ENCODE measurements at places on chromosomes 3 and 15.

DNA sequence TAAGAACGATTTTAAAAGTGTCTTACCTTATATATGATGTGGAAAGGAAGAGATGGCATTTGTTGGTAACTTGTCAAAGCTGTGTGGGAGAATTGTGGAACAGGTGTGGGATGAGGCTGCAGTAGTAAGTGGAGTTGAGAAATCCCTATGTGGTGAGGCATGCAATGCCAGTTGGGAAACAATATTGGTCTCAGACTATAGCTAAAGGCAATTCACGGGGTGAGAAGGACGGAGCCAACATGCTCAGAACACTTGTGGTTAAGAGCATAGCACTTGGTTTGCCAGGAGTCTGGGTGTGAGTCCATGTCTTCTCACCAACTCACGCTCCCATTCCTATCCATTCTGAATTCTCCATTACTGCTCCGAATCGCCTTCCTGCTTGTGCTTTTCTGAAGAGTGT is 615.6 kb upstream of the ADAMTS9 start:
- no peak for DNase-seq

- DNase-seq = no peak
These were observed 149.4 kb upstream of the KCNMB2 start for GRCh38 chr3:178386880-178387279.

DNA sequence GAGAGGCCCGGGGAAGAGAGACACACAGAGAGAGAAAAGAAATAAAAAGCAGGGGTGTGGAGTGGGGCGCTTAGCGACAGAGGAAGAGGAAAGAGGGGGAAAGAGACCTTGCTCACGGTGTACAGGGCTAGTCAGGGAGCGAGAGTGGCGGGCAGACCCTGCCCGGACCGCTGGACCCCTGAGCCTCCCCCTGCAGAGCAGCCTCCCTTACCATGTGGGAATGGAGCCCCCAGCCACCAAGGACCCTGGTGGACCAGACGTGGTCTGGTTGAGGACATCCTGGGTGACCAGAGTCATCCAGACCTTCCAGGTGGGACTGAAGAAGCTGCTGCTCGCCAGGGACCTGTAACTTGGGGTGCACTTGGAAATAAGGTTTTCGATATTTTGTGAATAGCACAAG is 129.6 kb downstream of the CHSY1 start:
- DNase-seq = no peak

GRCh38 chr3:180802837-180803236 is 109.6 kb upstream of the FXR1 start:
- no peak for DNase-seq

- no peak for DNase-seq
These were observed 20.6 kb downstream of the DLEC1 start for GRCh38 chr3:38059591-38059990.

DNA sequence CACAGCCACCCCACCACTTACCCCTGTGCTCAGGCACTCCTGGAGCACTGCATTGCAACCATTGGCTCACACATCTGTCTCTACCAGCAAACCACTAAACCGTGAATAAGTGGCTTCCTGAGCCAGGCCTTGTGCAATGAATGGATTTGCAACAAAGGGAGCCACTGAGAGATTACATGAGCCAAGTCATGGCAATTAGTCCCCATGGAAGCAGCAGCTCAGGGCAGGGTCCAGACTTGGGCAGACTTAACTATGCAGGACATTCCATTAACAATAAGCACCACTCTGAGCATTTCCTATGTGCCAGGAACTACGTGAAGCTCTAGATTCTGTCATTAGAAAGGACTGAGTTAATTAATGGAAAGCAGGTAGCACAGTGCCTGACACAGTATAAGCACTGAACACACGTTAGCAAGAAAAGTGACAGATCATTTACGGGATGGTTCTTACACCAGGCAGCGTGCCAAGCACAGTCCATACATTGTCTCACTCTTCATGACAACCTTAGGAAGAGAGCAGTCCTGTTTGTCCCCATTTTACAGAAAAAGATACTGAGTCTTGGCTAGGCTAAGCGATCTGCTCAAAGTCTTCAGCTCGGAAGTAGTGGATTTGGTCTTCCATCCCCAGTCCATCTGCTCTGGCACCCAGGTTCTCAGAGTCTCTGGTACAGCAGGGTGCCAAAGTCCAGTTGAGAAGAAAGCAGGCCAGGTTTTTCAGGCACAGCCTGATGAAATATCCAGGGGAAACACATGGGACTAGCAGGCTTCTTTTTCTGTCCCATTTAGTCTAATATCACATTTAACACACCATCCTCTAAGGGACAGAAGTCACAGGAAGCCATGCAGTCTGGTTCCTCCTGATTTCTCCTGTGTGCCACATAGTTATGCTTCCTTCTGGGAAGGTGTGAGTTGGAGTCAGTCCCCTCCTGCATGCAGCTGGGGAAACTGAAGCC is 44.1 kb downstream of the LIPC start:
- DNase-seq = no peak

DNA sequence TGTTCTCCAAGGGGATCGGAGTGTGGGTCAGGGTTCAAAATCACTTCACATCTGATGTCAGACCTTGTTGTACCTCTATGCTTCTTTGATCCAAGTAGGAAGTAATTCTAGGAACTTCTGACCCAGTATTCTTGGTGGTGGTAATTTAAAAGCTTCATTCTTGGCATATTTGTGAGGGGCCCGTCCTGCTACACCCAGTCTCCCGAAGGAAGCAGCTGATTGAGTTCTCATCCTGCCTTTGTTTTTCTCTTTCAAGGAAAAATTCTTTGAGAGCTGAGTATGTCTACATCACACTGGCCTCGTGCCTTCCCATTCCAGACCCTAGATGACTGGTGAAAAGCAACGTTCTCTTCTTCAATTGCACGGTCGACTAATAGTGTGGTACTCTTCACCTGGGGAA is 234.4 kb upstream of the TPRG1 start:
- no peak for DNase-seq

DNA sequence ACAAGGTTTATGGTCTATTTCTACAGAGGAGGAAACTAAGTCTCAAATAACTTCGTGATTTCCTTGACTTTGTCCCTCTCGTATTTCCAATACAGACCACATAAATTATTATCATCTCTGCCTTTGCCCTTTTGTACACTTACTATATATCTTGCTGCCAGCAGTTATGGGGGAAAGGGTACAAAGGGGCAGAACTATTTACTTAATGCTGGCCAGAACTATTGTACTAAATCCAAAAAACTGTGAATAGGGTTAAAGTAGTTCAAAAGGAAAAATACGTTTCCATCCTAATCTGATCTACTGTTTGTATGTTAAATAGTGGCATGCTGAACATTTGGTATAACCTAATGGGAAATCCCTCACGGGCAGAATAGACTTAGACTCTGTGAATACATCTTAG is 537.3 kb upstream of the SEMA6D start:
- no peak for DNase-seq

GRCh38 chr3:62203561-62203960 is 169.8 kb downstream of the FEZF2 start:
- DNase-seq = no peak

DNA sequence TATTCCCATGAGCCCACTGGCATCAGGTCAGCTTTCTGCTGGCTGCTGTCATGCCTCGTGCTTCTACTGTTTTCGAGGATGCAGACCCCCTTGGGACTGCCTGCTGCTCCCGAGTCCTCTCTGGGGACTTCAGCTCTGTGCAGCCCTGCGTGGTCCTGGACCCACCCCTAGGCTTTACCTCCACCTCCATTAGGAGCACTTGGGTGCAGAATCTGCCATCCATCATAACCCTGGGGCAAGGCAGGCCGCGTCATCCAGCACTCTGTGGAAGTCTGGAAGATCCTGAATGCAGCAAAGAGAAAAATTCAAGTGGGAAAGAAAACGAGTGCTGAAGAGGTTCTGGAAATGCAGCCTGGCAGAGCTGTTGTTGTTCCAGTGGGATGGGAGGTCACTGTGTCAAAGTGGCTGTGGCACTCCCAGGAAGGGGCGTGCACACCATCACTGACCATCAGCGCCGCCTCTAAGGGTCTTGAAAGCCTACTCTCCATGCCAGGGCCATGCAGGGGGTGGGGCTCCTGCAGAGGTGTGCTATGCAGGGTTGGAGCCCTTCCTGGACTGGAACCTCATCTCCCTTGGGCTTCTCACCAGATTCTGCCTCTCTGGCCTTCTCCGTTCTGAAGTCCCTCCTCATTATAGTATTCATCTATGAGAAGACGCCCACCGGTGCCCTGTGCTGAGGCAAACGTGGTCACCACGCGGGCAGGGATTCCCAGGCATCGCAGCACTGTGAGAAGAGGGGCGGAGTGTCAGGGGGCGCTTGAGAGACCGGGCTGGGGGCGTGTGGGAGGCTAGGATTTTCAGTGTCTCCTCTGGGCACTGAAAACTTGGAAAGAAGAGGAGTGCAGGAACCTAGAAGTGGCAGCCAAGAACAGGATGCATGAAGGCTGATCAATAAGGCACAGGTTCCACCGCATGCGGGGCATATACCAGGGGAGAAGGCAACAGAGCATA is 12.5 kb downstream of the EPB42 start:
- no peak for DNase-seq

GRCh38 chr3:161096771-161097367 is 8.3 kb downstream of the B3GALNT1 start:
- DNase-seq = no peak

DNA sequence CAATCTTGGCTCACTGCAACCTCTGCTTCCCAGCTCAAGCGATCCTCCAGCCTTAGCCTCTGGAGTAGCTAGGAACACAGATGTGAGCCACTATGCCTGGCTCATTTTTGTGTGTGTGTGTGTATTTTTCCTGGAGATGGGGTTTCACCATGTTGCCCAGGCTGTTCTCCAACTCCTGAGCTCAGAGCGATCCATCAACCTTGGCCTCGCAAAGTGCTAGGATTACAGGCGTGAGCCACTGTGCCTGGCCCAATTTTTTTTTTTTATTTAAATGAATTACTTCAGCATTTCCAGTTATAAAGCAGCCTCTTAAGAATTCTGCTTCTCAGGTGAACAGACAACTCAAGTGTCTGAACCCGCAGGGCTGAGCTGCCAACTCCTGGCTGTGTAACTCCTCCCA is 20.1 kb upstream of the ST3GAL6 start:
- no peak for DNase-seq

GRCh38 chr3:50345586-50346234 is at the start of gene ZMYND10:
TSS of gene ZMYND10 (minus strand) at chr3:50345732. CDS start at chr3:50345579, 153 bp downstream.
- DNase-seq = peak; percentile 89

DNA sequence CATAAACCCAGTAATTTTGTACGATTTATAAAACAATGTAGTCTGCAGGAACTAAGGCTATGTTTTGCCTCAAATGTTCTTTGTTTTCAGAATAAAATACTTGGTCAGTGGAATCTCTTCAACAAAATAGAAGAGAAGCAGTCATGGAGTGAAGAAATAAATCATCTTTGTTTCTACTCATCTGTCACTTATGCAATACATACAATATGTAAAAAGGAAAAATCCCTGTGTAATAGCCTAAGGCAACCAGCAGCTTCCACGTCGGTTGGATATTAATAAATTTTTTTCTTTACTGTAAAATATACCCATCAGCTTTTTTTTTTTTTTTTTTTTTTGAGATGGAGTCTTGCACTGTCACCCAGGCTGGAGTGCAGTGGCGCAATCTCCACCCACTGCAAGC is 5.2 kb upstream of the WDR5B start:
- no peak for DNase-seq

DNA sequence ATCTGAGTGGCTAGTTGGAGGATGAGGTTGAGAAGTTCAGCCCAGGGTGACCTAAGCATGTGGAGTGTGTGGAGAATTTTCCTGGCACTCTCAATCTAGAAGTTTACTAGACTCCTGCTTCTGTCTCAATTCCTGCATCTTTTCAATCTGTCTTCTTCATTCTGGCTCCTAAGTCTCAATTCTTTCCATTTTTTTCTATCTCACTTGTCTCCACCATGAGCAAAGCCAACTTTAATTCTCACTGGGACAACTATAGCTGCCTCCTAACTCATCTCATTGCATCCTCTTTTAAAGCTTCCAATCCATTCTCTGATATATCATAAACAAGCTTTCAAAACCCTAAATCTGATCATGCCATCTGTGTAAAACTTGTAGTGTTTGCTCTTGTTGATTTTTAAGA is 569.3 kb downstream of the NAALADL2 start:
- DNase-seq = no peak

DNA sequence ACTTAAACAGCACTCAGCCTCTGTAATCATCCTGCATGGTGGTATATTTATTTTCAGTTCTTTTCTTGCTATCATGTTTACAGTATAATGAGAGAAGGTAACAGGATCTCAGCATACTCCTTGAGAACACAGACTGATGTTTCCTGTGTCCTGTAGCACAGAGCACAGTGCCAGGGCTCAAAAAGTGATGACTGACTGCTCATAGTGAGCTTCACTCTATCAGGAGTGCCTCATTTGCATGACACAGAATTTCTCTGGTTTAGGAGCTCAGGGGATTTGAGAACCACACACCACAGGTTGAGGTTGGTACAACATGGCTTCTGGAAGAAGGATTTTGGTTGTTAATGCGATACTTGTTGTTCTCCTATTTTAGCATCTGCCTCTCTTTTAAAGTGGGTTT is 68.5 kb upstream of the SLC2A2 start:
- DNase-seq = no peak

GRCh38 chr15:51758645-51759044 is 7.2 kb downstream of the TMOD2 start:
- DNase-seq = peak; percentile 72

DNA sequence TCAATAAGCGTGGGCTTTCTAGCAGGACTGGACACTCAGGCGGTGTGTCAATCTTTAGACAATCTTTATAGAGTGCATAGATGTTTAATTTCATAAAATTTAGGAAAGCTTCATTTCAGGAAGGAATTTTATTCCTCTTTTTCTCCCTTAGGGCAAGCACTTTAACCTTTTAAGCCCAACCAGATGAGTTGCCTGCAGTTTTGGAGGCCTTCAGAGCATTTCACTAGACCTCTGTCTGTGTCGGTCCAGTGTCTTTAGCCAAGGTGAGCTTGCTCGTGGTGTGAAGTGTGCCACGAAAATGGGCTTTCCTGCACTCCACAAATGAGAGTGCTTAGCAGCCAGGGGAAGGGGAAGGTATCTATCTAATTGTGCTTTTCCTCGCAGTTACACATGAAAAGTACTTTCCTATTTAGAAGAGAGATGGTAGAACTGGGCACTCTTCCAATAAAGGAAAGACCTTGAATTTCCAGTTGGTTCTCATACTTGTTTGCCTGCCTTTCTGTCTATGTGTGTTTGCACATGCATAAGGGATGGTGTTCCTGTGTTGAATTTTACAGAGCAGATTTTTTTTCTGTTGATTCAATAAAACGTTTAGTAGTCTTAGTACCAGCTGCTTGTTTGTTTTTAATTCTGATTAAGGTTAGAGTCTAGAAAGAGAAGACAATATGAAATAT is 53.6 kb downstream of the FEZF2 start:
- no peak for DNase-seq

DNA sequence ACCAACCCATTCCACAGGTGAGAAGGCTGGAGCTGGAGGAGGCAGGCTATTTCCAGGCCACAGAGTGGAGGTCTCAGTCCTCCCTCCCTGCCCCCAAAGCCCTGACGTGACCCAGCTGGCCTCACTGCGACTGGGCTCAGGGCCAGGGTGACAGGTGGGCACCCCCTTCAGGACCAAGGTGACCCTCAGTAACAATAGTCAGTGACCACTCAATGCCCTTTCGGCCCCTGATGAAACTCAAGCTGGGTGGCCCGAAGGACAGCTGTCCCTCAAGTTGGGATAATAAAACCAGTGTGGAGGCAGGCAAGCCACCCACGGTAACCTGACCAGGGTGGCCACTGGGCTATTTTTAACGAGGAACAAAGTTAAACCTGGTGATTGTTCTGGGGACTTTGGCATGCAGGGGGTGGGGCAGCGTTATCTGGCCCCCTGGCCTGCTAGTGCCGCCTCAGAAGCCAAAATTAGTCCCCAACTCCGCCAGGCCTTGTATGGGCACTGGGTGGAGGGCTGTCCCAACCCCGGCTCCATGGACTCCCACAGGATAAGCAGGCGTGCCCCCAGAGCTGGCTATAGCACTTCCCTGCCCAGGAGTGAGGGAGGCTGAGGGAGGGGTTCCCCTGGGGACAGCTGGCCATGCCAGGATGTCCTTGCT is 1.1 kb downstream of the TNNC1 start:
- DNase-seq = peak; percentile 86
